ENCODE measurements at places on chromosomes 1 and 21.

- DNase-seq: no peak
Measured at GRCh38 chr1:68815632-68816031, 318.8 kb upstream of the DEPDC1 start.

DNA sequence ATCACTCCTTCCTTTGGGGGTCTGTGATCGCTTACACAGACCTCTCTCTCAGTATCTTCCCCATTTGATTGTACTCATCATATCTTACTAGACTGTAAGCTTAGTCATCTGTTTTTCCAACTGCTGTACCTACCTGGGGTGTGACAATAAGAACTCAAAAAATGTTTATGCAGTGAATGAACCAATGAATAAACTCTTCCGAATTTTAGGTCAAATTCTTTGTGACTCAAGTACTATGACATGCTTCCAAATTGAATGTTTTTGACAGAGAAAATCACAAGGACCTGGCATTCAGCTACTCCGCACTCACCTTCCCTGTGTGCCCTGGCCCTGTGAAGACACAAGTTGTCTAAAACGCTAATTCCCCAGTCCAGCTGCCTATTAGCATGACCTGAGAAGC lies 42.1 kb downstream of the TMCO4 start:
- DNase-seq: no peak

DNA sequence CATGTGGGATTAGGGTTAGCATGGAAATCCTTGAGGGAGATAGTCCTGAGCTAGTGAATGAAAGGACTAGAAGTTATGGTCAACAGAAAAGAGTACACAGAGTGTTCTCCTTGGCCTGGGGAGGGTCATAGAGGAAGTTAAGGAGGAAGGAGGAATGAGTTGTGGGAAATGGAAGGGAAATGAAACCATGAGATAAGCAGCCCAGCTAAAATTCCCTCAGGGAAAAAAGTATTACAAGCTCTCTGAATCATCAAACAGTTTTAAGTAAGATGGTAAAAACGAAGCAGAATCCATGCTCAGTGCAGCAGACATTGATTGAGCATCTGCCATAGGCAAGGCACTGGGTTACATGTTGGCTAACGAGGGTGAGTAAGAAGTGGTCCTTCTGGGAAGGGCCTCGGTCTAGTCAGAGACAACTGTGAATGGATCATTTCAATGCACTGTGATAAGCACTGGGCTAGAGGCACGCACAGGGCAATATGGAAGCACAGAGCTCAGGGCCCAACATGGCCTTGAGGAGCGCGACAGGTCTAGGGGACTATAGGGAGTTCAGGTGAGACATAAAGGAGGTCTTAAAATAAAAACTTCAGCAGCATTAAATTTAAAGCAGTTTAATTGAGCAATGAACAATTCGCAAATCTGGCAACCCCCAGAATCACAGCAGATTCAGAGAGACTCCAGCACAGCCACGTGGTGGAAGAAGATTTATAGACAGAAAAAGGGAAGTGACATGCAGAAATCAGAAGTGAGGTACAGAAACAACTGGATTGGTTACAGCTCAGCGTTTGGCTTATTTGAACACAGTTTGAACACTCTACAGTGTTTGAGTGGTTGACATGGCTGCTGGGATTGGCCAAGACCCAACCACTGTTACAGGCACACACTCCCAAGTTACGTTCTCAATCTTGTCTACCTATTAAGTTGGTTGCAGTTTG lies 219.5 kb downstream of the HLX start:
- no peak for DNase-seq

DNA sequence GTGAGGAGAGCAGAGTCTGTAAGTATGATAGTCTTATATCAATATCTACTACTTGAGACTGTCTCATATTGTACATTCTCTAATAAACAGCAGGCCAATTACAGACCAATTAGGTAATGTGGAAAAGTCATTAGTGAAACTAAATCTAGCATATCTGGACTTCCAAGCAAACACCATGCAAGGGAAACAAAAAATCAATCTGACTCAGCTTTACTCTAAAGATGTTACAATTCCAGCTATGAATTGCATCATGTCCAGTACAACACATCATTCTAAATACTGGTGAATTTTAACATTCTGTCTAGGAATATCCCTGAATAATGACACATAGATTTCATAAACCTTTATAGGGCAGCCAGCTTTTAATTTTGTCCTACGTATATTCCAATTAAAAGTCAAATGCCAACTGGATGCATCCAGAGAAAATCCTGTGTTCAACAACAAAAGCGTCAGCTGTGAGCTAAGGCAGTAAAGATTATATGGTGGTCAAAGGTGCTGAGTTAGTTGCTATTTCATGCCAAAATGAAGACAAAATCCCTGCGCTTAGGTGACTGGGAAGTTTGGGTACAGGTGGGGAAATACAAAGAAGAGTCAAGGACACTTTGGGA lies 159.3 kb downstream of the TTLL7 start:
- DNase-seq: no peak

DNA sequence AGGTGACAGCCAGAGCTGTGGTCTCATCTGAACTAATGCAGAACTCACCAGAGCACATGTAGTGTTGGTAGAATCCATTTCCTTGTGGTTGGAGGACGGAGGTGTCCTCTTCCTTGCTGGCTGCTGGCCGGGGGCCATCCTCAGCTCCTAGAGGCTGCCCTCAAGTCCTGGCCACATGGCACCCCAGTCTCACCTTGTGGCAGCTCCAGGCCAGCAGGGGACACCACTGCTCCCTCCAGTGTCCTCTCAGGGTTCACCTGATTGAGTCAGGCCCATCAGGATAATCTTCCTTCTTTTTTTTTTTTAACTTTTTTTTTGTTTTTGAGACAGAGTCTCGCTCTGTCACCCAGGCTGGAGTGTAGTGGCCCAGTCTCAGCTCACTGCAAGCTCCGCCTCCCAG lies 2.9 kb downstream of the KCNE1 start:
- no peak for DNase-seq

DNA sequence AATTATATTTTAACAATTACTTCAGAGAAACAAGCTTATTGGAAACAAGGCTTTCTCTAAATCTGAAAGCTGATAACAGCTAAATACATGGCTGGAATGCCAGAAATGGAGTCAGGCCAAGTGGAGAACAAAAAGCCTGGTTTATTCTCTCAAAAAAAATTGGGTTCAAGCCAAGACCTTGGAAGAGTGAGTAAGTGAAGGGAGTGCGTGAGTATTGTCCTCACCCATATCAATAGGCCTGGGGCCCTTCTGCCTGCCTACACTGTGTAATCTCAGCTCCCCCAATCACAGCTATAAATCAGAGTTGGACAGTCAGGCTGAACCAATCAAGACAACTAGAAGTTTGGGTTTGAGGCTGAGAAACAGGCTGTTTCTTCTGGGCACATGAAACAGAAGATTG lies 7.4 kb downstream of the KYAT3 start:
- no peak for DNase-seq

DNA sequence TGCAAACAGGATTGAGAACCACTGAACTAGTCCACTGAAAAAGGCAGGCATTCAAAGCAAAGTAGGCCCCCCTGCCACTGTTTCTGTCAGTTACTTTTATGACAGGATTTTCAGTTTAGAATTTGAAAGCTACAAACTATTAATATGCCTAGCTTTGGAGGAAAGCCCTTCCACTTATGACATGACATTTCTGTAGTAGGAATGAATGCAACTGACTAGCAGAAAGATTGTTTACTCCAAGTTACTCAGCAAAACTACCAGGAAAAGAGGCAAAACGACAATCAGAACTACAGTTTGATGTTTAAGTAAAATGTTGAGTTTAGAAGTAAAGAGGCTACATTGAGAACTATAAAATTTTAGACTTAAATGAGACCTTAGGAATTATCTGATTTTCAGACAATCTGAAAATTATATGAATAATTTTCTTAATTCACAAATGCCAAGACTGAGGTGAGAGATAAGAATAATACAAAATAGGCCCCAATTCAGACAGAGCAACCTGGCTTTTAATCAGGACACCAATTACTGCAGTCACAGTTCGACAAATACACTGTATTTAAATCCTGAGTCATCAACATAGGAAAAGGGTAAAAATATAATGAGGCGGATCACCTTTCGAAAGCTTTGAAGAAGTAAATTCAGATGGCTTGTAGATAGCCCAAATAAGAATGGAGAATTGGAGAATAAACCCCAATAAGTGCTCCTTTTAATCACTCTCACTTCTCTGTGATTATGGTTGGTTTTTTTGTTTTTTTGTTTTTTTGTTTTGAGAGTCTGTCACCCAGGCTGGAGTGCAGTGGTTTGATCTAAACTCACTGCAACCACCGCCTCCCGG lies 2.2 kb downstream of the PRKAB2 start:
- DNase-seq: no peak

GRCh38 chr1:168843401-168843800 lies 114.4 kb upstream of the DPT start:
- no peak for DNase-seq

DNA sequence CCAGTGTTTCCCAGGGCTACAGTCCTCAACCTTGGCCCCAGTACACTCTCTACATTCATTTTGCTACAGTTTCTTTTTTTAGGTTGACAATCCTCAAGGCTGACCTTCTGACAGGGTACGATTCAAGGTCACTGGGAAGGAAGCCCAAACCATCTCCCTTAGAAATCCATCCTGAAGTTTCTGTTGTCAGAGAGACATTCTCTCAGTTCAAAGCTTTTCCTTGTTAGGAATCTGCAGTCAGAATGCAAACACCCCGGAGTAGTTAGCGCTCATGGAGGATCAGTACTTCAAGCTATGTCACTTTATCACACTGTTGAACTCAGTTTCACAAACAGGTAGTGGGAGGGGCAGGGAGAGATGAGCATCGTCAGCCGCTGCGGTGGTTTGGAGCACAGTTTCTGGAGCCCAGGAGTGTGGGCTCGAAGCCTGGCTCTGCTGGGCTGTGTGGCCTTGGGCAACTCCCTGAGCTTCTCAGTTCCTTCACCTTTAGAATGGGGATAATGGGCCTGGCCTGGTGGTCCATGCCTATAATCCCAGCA lies 4.2 kb downstream of the SLC2A5 start:
- no peak for DNase-seq

GRCh38 chr1:240797050-240797449 lies 185.1 kb upstream of the GREM2 start:
- DNase-seq: no peak
